ENCODE measurements at places on chromosomes 4 and X.
A peak's percentile ranks its signal among the peaks of the same experiment; 100 is the strongest.

- H3K27ac ChIP-seq: peak overlapping the region; percentile 60
- no peaks in the 10 kb centered on the region for H3K27me3 ChIP-seq
- H3K4me1 ChIP-seq: peaks cover 3% of the 10 kb centered on the region
- peak; percentile 44 for DNase-seq
- H3K4me3 ChIP-seq: peak overlapping the region; percentile 18
- no peaks in the 10 kb centered on the region for H3K36me3 ChIP-seq
These were observed 14.5 kb upstream of the MED14 start for GRCh38 chrX:40749681-40750494.

GRCh38 chrX:11053351-11053750 lies 57.8 kb upstream of the HCCS start:
- H3K36me3 ChIP-seq: no peaks in the 10 kb centered on the region
- no peak overlapping the region for H3K4me3 ChIP-seq
- no peak overlapping the region for H3K27ac ChIP-seq
- no peaks in the 10 kb centered on the region for H3K27me3 ChIP-seq
- H3K4me1 ChIP-seq: no peaks in the 10 kb centered on the region

DNA sequence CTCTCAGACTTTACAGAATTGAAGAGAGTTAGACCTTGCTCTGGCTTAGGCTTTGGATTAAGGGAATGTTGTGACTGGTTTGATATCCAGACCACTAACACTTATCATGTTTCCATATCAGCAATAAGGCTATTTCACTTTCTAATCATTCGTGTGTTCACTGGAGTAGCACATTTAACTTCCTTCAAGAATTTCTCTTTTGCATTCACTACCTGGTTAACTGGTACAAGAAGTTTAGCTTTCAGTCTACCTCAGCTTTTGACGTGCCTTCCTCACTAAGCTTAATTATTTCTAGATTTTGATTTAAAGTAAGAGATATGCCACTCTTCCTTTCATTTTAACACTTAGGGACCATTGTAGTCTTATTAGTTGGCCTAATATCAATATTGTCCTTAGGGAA lies 62.6 kb downstream of the CASP6 start:
- H3K4me1 ChIP-seq: no peaks in the 10 kb centered on the region
- H3K27me3 ChIP-seq: no peaks in the 10 kb centered on the region
- DNase-seq: no peak
- no peak overlapping the region for H3K27ac ChIP-seq
- H3K36me3 ChIP-seq: no peaks in the 10 kb centered on the region

DNA sequence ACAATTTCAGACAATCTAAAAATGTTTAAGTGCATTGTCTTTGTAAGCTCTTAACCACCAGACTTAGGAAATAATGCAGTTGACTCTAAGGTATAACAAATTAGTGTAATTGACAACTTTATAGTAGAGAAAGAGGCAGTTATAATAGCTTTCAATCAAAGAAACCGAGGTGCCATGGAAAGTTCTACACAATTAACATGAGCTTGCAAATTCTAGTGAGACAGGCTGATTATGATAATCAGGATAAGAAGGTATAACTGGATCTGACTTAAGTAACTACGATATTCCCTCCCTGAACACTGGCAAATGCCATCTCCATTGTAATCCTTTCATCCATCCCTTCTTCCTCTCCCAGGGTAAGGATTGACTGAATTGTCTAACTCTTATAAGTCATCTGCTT lies 11.4 kb upstream of the KLHL5 start:
- no peak overlapping the region for H3K27ac ChIP-seq
- no peaks in the 10 kb centered on the region for H3K27me3 ChIP-seq
- no peaks in the 10 kb centered on the region for H3K36me3 ChIP-seq
- no peak overlapping the region for H3K4me3 ChIP-seq

- DNase-seq: peak; percentile 66
- no peaks in the 10 kb centered on the region for H3K27me3 ChIP-seq
- H3K4me3 ChIP-seq: no peak overlapping the region
- H3K4me1 ChIP-seq: peaks cover 47% of the 10 kb centered on the region
- H3K36me3 ChIP-seq: peaks cover 3% of the 10 kb centered on the region
These were observed 78.8 kb downstream of the HADH start for GRCh38 chr4:108068442-108068841.
